ENCODE measurements at places on chromosomes 3 and 15. TPM values are rescaled to one million over a fixed set of nuclear protein-coding genes. Genes with fewer than 3 reads are reported as not detected.

DNA sequence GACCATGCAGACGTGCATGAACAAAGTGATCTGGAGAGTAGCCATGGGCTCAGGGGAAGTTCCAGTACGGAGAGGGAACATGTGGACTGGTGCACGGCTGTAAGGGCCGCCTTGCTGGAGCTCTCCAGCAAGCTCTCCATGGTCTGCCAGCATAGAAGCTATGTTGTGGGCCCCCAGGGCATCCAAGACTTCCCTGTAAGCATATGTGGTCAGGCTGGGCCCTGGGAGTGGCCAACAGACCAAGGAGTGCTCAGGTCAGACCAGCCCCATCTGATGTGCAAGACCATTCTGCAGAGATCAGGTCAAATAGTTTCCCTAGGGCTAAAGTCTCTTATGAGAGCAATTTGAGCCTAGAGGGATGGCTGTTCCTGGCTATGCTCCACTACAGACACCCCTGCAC is 110.1 kb upstream of the DAZL start:
- no peak overlapping the region for H3K27ac ChIP-seq
- H3K4me3 ChIP-seq = no peak overlapping the region
- no peaks in the 10 kb centered on the region for H3K27me3 ChIP-seq
- no peaks in the 10 kb centered on the region for H3K36me3 ChIP-seq
- no peak for DNase-seq

- no peaks in the 10 kb centered on the region for H3K27me3 ChIP-seq
- H3K36me3 ChIP-seq = no peaks in the 10 kb centered on the region
- no peak overlapping the region for H3K27ac ChIP-seq
Observed at GRCh38 chr15:47688573-47689086, 28.7 kb upstream of the SEMA6D start.

DNA sequence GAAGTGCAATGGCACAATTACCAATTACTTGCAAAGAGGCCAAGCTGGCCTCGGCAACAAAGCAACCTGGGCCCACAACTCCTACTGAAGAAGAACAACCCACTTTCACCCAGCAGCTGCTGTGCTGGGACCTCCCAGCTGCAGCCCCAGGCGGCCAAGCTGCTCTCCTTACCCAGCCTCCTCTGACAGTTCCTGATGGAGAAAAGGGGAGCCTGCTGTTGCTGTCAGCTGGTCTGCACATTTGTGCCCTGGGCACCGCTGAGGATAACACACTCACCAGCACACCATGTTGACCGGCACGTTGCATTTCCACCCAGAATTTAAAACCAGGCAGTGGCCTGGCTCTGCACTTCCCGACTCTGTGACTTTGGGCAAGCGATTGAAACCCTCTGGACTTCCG is 33.6 kb downstream of the SSUH2 start:
- no peak overlapping the region for H3K4me3 ChIP-seq
- H3K4me1 ChIP-seq = peaks cover 12% of the 10 kb centered on the region
- no peaks in the 10 kb centered on the region for H3K36me3 ChIP-seq
- DNase-seq = no peak
- no peaks in the 10 kb centered on the region for H3K27me3 ChIP-seq
- H3K27ac ChIP-seq = no peak overlapping the region

DNA sequence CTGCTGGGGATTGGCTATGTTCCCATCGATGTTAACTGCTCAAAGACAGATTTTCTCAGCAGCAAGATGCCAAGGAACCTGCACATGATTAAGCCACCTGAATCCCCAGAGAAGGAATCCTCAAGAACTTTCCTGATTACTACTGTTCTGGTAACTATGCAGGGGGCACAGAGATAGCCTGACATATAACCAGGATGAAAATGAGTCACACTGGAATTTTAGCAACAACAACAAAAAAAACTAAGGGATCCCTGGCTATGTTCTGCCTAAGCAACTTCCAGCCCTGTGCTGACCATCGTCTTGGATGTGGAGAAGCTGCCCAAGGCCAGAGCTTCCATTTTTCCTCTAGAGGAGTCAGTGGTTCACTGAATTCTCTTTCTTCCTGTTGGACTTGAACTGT is 13.8 kb downstream of the RIOX2 start:
- peaks cover 4% of the 10 kb centered on the region for H3K36me3 ChIP-seq
- no peak for DNase-seq
- no peak overlapping the region for H3K27ac ChIP-seq

DNA sequence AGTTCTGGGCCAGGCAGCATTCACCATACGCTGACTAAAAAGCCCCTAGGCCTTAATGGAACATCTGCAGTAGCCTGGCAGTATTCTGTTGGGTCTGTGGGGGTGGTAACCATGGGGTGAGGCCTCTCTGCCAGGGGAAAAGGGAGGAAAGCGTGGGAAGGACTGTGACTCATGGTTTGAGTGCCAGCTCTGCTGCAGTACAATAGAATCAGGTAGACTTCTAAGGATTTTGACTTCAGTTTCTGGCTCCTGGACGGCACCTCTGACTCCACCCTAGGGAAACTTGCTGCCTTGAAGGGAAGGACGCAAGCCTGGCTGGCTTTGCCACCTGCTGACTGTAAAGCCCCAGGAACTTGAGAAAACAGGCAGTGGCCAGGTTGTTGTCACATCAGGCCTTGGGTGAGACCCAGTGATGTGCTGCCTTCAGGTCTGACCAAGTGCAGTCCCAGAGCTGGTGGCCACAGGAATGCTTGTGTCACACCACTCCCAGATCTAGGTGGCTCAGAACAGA is 148.6 kb downstream of the SUCNR1 start:
- H3K4me1 ChIP-seq = no peaks in the 10 kb centered on the region
- DNase-seq = no peak
- no peak overlapping the region for H3K4me3 ChIP-seq

NEK10 gene
- 2.0 TPM for total RNA-seq

DNA sequence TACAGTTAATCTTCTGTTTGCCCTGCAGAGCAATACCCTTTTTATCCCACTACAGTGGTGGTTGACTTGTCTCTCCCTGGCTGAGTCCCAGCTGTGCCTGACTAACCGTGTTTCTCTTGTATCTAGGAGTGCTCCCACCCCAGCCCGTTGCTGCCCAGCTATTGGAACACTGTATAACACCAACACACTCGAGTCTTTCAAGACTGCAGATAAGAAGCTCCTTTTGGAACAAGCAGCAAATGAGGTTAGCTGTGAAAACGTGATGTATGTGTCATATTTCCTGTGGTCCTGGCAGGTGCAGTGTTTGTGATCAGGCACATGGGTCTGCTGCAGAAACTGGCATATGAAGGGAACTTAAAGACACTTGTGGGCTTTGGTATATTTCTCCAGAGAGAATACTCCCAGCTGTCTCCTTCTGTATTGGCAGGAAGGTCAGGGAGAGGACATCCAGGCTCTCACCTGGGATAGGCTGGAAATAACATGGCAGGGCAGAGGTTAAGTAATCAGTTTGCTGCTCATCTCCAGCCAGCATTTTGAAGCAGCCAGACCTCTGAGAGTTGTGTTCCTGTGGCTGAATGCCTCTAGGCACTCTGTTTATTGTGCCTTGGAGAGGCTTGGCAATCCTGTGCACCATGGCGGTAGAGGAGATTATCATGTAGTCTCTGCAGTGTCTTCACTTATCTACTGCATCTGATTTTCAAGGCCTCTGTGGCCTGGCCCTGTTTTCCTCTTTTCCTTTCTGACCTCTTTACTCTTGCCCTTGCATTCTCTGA is 34.8 kb downstream of the ATG7 start:
- H3K4me1 ChIP-seq = no peaks in the 10 kb centered on the region
- no peaks in the 10 kb centered on the region for H3K27me3 ChIP-seq
- H3K36me3 ChIP-seq = no peaks in the 10 kb centered on the region
- no peak for DNase-seq

ZIC4 gene
- total RNA-seq = 0.08 TPM

- peak overlapping the region; percentile 99 for H3K27ac ChIP-seq
- no peaks in the 10 kb centered on the region for H3K4me1 ChIP-seq
- H3K4me3 ChIP-seq = no peak overlapping the region
- peak; percentile 16 for DNase-seq
- H3K36me3 ChIP-seq = no peaks in the 10 kb centered on the region
- H3K27me3 ChIP-seq = no peaks in the 10 kb centered on the region
Observed at GRCh38 chr3:61559136-61559731, 2.1 kb upstream of the PTPRG start.

DNA sequence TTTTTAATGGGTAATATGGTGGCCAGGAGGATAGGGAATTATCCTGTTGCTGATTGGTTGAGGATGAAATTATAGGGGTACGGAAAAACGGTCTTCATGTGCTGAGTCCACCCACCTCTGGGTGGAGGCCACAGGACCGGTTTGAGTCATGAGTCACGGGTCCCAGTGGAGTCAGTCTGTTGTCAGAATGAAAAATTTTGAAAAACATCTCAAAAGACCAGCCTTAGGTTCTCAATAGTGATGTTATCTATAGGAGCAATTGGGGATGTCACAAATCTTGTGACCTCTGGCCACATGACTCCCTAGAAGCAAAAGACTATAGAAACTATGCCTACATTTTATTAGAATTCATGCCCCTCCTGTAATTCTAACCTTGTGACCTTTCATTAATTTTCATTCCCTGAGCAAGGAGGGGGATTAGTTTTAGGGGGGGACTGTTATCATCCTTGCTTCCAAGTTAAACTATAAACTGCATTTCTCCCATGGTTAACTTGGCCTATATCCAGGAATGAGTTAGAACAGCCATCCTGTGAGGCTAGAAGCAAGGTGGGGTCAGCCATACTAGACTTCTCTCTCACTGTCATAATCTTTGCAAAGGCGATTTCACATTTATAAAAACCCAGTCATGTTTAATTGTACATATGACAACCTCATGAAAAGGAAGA is 101.2 kb downstream of the TCF12 start:
- no peak for DNase-seq
- H3K27ac ChIP-seq = no peak overlapping the region
- peaks cover 4% of the 10 kb centered on the region for H3K4me1 ChIP-seq
- H3K27me3 ChIP-seq = no peaks in the 10 kb centered on the region
- H3K4me3 ChIP-seq = no peak overlapping the region
- no peaks in the 10 kb centered on the region for H3K36me3 ChIP-seq

DNA sequence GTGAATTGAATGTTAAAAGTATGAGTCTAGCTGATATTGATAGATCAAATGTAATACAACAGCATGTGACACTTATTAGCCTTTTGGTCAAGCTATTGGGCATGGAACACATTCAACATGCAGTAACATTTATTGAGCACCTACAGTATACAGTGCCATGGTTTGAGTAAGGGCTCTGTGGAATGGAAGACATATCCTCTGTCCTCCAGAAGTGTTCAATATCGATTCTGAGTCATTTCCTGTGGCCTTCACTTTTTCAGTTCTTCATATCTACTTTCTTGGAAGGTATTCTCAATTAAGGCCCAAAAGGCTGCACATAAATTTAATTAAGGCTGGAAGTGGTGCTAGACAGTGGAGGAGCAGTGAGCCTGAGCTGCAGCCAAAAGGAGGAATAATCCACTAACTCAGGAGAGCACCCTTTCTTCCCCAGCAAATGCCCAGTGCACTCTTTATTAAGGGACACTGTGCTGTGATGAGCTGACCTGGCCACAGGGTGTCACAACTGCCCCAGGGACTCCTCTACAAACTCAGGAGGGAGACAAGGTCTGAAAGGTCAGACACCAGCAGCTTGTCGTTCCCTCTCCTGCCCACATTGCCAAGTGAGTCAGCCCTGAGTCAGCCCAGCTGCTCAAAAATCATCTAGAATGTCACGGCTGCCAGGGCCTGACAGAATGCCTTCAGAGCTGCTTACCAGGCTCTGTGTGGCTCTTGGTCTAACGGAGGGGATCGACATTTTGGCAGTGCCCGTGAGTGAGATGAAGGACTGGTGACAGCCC is 544.8 kb downstream of the AGBL1 start:
- H3K4me1 ChIP-seq = peaks cover 15% of the 10 kb centered on the region
- no peaks in the 10 kb centered on the region for H3K36me3 ChIP-seq
- peak overlapping the region; percentile 13 for H3K27ac ChIP-seq

A4GNT gene
- total RNA-seq = 0.67 TPM

DNA sequence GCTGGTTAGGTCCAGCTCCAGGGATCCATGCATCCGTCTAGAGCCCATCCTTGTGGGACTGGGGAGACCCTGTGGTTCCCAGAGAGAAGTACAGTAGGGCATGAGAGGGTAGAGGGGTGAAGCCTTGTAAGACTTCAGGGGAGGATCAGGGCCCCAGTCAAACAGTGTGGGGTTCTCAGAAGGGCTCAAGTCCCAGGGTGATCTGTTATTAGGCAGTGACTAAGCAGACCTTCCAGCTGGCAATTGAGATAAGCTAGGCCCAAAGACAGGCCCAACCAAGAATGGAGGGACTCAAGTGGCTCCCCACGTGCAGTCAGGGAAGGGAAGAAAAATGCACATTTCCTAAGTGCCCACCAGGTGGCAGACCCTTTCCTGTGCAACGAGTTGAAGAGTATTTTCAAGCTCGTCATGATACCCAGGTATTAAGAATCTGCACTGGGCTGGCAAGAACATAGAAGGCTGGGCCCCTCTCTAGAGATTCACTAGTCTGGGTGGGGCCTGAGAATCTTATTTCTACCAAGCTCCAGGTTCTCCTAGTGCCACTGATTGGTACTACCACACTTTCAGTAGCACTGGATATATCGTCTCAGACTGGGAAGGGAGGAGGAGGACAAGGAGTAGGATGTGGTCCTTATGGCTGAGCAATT is 240.8 kb downstream of the NR1D2 start:
- peaks cover 3% of the 10 kb centered on the region for H3K4me1 ChIP-seq
- H3K27me3 ChIP-seq = no peaks in the 10 kb centered on the region
- DNase-seq = peak; percentile 63
- H3K4me3 ChIP-seq = no peak overlapping the region

IL17RB gene
- total RNA-seq = 19.5 TPM

- H3K27ac ChIP-seq = no peak overlapping the region
- H3K4me3 ChIP-seq = no peak overlapping the region
- no peaks in the 10 kb centered on the region for H3K27me3 ChIP-seq
Observed at GRCh38 chr3:151096716-151097115, 11.3 kb downstream of the MED12L start.

BCL2A1 gene
- 7.8 TPM for total RNA-seq

TTC21A gene
- total RNA-seq = 1.2 TPM

DNA sequence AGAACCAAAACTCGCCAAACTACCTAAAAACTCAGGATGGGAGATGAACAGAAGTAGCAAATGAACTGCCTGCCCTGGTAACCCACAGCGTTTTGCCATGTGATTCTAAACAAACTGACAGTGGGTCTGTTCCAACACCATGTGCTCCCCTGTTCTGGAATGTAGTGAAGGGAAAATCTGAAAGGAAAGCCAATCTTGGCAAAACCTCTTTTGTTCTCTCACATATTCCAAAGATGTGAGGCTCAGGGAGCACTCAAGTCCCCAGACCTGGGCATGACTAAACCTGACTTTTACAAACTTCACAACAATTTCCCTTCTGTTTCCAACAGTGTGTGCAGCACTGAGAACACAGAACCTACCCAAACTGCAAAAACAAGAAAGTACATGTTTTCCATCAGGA is 116.1 kb downstream of the IMPG2 start:
- no peaks in the 10 kb centered on the region for H3K4me1 ChIP-seq
- H3K36me3 ChIP-seq = no peaks in the 10 kb centered on the region
- H3K27ac ChIP-seq = no peak overlapping the region
- DNase-seq = no peak
- no peak overlapping the region for H3K4me3 ChIP-seq

EOGT gene
- 15.3 TPM for total RNA-seq
